Right ventricle myocardium superior (tissue), 1 donor: ENCODE measurements at places on chromosomes 4 and X.

- DNase-seq: no peak
Observed at GRCh38 chr4:6273661-6273990, 4.0 kb downstream of the WFS1 start.

- DNase-seq: no peak
Observed at GRCh38 chr4:64000241-64000640, 409.0 kb downstream of the TECRL start.

DNA sequence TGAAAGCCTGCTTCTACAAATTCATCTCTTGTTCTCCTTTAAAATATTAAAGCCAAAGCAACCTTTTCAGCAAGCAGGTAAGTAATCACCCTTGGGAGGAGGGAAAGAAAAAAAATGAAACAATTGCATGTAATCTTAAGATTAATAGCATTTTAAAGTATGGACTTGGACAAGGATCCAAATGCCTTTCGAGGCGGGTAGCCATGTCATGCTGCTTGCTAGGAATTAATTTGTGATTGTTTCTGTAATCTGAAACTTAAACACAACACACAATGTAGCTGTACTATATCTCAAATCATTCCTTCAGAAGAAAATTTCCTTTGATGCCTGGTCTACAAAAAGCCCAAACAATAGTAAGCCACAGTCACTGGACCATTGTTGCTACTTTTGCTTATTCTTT, 112.4 kb upstream of the CBR4 start:
- no peak for DNase-seq

DNA sequence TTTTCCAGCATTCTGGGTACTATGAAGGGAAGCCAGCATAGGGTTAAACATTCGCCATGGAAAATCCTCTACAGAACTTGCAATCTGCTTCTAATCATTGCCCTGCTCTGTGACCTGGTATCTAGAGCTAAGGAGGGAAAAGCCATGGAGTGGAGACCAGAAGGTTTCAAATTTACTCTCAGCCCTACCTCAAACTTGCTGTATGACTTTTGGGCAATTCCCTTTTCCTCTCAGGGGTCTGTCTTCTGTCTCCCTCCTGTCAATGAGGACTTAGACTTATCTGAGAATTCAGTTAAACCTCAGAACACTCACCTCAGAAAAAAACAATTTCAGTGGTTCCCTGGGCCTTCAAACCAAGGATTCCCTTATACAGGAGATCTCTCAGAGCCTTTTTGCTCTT, 29.1 kb downstream of the ARHGEF9 start:
- no peak for DNase-seq

DNA sequence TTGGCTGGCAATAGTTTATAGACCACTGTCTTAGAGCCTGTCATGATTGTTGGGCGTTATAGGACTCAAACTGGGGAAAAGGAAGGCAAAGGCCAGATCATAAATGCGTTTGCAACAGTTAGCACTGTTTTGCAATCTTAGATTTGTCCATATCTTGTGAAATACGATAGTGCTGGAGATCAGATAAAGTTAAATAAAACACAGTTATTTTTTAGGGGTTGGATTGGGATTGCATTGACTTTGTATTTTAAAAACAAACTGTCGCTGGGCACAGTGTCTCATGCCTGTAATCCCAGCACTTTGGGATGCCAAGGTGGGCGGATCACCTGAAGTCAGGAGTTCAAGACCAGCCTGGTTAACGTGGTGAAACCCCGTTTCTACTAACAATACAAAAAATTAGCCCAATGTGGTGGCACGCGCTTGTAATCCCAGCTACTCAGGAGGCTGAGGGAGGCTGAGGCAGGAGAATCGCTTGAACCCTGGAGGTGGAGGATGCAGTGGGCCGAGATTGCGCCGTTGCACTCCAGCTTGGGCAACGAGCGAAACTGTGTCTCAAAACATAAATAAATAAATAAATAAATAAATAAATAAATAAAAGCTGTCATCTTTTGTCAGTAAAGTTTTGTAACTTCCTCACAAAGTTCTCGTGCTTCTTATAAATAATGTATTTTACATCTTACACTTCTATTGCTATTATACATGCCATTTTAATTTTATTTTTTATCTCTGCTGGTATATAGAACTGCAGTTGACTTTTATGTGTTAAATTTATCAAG, 117.2 kb downstream of the KDM6A start:
- DNase-seq: no peak

GRCh38 chr4:72843466-72843865, 226.1 kb downstream of the COX18 start:
- no peak for DNase-seq

- DNase-seq: no peak
Observed at GRCh38 chrX:84715315-84715714, 213.1 kb upstream of the HDX start.

- DNase-seq: no peak
Observed at GRCh38 chrX:103513067-103513466, 6.2 kb downstream of the RAB40A start.

GRCh38 chr4:33649015-33649414, 2595.3 kb downstream of the ARAP2 start:
- no peak for DNase-seq

GRCh38 chr4:168713253-168713652, 216.4 kb downstream of the PALLD start:
- DNase-seq: no peak

GRCh38 chr4:99088023-99088449, 552 bp downstream of the ADH5 start:
- peak; percentile 81 for DNase-seq

GRCh38 chr4:40199999-40200874, 3.4 kb downstream of the RHOH start:
- no peak for DNase-seq

- DNase-seq: peak; percentile 65
Observed at GRCh38 chr4:13483768-13484121, 395 bp downstream of the RAB28 start.

DNA sequence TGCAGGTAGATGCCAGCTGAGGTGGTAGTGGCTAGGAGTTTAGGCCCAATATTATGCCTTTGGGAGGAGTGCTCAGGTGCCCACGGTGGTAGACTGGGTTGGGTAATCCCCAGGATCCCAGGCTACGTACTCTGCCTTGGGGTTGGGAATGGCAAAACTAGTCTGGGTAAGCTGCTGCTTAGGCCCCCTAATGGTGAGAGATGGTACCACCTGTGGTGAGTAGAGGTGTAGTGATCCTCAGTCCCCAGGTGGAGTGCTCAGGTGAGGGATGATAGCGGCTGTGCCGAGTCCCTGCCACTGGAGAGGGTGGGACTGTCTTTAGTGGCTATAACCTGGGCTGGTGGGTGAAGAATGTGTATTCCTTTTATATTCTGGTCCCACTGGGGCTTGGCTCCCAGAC, 75.2 kb downstream of the IL1RAPL2 start:
- no peak for DNase-seq

DNA sequence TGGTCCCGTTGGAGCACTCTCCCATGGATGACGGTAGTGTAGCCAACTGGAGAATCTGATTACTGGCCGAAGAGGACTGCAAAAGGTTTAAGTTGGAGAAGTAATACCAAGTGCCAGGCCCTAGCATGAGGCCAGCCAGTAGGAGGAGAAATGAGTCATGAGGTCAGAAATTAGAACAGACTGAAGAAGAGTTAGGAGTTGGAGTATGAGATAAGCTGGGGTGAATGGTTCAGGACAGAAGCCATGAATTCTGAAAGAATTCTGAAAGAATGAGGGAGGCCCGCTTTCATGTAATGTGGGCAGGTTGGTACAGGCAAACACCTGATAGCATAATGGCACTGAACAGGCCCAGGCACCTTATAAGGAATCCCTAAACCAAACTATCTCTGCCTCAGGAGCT, 18.4 kb upstream of the STK26 start:
- no peak for DNase-seq

DNA sequence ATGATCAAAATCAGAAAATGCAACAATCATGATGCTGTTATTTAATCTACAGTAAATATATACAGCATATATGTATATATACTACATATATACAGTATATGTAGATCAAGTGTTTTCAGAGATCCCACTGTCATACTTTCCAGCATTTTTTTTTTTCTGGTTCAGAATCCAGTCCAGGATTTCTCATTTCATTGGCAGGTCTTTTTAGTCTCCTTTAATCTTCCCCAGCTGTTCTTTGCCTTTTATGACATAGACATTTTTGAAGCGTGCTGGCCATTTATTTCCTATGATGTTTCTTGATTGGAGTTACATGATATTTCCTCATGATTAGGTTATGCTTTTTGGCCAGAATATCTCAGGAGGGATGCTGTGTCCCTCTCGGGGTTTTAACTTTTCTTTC, 92.0 kb upstream of the TLR2 start:
- no peak for DNase-seq

- no peak for DNase-seq
Observed at GRCh38 chr4:83281307-83281706, 3.3 kb downstream of the COQ2 start.

- DNase-seq: no peak
Observed at GRCh38 chrX:9765072-9765736, 443 bp downstream of the GPR143 start.

DNA sequence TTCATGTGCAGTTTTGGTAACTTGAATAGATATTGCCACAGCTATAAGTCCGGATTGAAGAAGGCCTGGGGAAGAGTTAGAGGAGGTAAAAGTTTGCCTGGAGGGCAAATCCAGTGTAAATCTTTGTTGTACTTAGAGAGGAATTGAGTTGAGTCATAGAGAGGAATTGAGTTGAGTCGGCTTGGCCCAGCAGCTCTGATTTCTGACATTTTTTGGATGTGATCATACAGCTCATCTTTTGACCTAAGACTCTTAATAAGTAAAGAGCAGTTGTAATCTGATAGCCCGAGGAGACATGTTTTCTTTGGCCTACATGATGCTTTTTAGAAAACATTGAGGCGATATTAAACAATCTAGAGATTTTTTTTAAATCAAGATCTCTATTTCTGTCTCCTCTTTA, 3.9 kb downstream of the KIT start:
- no peak for DNase-seq

- DNase-seq: no peak
Observed at GRCh38 chr4:142350871-142351270, 495.2 kb downstream of the INPP4B start.

DNA sequence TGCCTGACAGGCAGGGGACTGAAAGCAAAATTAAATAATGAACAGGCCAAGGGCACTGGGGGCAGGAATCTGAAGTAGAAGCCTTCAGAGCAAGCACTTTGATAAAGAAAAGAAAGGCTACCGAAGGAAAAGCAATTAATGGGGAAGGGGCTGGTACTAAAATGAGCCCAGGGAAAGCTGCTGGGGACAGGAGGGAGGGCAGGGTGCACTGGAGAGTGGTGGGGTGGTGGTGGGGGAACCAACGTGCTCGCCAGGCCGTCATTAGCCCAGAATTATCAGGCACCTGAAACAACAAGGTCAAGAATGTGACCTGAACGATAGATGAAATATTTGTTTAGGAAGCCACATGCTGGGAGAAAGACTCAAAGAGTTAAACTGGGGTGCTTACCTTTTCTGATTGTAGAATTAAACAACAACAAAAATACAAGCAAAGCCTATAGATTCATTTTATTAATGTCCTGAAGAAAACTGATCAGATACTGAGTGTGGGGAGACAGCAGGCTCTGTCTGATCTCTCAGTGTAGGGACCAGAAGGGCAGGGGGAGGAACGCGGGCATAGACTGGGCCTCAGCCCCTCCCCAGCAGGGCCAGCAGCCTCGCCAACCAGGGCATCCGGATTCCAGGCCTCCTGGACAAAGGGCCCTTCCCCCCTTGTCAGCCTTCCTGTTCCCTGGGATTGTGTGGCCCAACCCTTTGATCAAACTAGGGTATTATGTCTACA, 239.7 kb upstream of the KLF3 start:
- no peak for DNase-seq

- DNase-seq: no peak
Observed at GRCh38 chr4:25297528-25298242, 14.9 kb upstream of the ZCCHC4 start.

- no peak for DNase-seq
Observed at GRCh38 chr4:182856862-182857261, 60.3 kb downstream of the DCTD start.

DNA sequence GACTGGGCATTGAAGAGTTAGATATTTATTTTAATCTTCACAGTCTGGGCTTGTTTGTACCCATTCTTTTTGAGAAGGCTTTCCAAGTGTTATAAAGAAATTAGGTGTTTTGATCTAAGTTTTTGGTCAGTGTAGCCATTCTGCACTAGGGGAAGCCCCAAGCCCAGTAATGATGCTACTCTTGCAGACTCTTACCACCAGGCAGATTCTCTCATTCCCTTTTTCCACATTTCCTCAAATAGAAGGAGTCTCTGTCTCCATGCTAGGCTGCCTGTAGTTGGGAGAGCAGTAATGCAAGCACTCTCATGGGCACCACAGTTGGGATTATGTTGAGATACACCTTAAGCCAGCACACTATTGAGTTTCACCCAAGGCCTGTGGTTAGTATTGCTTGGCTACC, 21.5 kb downstream of the CDX4 start:
- no peak for DNase-seq
